Right forelimb (tissue), 1 donor: ENCODE measurements at places on chromosomes 4 and X.

- DNase-seq = no peak
These were observed 15.3 kb downstream of the NPY1R start for GRCh38 chr4:163317110-163317509.

GRCh38 chr4:184574861-184575260 lies 74.4 kb downstream of the CASP3 start:
- no peak for DNase-seq

GRCh38 chr4:18049446-18049845 lies 27.9 kb upstream of the LCORL start:
- no peak for DNase-seq

DNA sequence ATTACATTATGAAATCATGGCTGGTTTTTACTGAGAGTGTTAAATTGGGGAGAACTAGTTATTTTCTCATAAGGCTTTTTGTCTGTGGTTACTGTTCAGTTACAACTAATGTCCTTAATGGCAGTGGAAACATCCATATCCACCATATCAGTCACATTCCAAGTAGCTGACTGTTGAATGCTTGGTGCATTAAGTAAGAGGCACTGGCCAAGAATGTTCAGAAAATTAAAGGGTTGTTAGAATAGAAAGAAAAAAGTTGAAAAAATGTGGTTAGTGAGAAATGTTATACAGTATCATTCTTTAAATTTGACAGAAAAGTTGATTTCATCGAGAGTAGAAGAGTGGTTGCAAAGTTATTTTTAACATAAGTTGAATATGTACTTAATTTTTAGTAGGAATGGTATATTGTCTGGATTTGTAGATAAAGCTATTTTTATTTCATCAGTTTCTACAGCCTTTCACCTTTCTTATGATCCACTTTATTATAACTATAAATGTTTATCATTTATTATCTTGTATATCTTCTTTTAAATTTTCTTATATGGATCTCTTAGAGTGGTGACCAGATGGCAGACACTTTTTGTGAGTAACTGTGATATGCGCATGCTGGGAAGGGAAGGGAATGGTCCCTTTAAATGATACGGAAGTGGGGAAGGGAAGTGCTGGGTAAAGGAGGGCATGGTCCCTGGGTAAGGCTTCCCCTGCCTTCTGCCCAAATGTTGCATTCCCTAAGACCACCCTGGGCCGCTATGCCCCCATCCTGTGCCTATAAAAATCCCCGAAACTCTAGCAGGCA lies 2407.1 kb downstream of the ARAP2 start:
- no peak for DNase-seq

- DNase-seq = peak; percentile 60
These were observed 102.8 kb downstream of the CBR4 start for GRCh38 chr4:168907119-168907698.
